Stimulated activated CD4-positive, alpha-beta T cell treated with anti-CD3 and anti-CD28 coated beads, Interleukin-2, amount 100 ng/mL, for 24 hours (primary cell): ENCODE measurements at places on chromosomes 5 and 9.
A peak's percentile ranks its signal among the peaks of the same experiment; 100 is the strongest.

- peak; percentile 22 for DNase-seq
Measured at GRCh38 chr9:105385381-105385985, 62.4 kb upstream of the FSD1L start.

GRCh38 chr5:106321242-106321641 is 1349.5 kb downstream of the EFNA5 start:
- DNase-seq = no peak

DNA sequence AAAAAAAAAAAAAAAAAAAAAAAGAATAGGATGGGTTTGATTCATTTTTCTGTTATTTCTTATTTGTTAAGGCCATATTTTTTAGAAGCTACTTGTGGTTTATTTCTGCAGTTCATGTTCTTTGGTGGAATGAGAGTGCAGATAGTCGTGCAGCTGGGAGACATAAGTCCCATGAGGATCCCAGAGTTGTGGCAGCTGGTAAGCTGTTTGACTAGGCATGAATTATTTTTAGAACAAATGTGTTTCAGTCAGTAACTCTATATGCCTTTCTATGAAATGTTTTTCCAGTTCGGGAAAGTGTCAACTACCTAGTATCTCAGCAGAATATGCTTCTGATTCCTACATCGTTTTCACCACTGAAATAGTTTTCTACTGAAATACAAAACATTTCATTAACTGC is 5.0 kb upstream of the NIPSNAP3B start:
- DNase-seq = no peak

DNA sequence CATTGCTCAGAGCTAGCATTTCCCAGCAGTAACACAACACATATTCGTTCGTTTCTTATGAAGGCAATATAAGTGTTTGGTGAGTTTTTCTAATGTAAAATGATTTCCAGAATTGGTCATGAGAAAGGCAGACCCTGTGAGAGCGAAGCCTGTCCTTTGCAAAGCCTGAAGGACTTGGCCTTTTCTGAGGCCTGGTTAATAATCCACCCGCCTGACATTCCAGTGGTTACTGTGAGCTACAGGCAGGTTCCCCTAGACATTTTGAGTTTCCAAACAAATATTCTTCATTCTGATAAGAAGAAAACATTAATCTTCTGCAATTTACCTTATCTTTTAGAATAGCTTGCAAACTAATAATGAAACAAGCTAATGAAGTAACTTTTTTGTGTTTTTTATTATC is 38.0 kb downstream of the ADAMTS16 start:
- DNase-seq = no peak

GRCh38 chr9:1658661-1659362 is 356.3 kb upstream of the SMARCA2 start:
- DNase-seq = no peak

DNA sequence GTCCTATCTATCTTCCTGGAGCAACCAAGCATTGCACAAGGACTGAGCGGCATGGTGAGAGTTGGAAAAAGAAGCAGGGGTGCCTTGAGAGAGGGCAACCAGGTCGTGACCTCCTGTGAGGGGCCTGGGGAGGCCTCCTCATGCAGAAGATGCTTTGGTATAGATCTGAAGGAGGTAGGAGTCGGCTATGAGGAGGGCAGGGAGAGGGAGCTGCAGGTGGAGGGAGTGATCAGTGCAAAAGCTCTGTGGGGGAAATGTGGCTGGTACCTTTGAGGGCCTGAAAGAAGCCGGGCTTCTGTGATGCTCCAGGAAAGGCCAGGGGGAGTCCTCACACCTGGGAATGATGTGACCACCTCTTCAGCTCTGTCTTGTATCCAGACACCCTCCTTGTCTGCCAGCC is 3.6 kb upstream of the SLC25A48 start:
- DNase-seq = no peak

DNA sequence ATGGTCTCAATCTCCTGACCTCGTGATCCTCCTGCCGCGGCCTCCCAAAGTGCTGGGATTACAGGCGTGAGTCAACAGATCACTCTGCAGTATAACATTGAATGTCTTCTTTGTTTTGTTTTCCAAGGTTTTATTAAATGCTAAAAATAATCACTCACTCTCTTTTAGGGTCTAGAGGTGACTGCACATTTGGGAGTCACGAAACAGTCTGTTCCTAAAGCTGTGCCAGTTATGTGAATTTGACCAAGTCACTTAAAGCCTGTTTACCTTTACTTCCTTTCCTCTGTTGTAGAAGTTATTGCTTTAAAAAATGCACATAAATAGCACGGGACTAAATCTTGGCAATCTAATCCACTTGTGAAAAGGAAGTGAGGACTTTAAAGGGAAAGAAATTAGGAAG is 304.9 kb upstream of the PTGER4 start:
- no peak for DNase-seq

DNA sequence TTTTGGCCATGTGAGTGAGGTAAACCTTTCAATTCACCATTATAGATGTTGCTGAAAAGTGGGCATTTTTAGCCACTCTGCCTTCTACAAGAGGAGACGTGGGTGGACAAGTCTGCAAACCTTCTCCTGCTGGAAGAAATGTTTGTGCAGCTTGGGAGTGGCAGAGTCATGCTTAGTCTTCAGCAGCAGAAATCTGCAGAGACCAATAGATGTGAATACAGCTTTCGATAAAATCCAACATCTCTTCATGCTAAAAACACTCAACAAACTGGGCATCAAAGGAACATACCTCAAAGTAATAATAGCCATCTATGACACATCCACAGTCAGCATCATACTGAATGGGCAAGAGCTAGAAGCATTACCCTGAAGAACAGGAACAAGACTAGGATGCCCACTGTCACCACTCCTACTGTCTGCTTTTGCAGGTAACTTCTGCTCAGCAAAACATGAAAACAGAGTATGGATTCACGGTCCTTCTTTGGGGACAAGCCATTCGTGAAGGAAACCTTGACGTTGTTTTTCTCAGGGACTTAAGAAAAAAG is 91.3 kb downstream of the RALGPS1 start:
- DNase-seq = no peak

DNA sequence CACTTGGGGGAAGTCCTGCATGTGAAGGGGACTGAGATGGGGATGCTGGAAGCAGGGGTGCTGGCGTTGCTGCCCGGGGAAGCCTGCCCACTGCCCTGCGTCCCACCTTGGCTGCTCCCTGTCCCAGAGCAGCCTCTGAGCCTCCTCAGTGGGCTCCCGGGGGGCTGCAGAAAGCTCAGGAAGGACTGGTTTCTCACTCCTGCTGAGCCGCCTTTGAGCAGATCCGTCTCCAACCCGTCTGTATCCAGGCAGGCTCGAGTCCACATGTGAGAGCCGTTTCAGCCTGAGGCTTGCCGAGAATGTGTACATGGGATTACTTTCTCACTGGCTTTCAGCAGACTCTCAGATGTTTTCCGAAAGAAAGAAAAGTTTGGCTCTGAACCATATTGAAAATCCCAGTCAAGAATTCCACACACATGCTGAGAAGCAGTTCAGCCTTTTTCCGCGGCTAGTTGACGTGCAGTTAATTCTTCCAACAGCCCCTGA is 95.3 kb upstream of the COL5A1 start:
- DNase-seq = no peak

GRCh38 chr9:130172858-130173665 is 858 bp downstream of the NCS1 start:
- peak; percentile 53 for DNase-seq

DNA sequence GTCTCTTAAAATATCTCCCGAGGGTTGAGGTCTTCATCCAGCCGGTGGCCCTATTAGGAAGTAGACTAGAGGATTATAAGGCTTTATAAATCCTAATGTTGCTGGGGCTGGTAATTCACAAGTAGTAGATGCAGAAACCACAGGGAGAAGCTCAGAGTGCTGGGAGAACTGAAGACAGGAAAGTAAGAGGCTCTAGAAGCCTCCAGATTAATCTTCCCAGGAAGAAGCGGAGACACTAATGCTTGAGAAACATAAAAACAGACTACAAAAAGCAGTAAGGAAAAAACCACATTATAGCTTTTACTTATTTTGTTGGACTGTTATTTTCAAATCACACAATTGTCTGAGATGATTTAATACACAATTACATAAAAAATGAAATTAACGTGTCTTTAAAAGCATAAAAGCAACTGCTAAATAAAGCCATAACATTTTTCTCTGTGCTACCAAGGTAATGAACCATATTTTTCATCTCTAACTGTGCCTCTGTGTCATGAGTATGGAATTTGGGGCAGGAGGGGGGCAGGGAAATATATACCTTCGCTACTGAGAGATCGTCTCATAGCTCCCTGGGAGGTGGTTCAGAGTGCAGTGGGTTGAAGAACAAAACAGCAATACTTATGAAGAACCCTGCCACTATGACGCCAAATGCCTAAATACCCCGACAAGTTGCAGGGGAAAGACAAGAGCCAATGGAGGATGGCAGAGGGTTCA is 806.2 kb upstream of the WWC1 start:
- no peak for DNase-seq

GRCh38 chr9:36939655-36940499 is 94.2 kb downstream of the PAX5 start:
- DNase-seq = no peak

DNA sequence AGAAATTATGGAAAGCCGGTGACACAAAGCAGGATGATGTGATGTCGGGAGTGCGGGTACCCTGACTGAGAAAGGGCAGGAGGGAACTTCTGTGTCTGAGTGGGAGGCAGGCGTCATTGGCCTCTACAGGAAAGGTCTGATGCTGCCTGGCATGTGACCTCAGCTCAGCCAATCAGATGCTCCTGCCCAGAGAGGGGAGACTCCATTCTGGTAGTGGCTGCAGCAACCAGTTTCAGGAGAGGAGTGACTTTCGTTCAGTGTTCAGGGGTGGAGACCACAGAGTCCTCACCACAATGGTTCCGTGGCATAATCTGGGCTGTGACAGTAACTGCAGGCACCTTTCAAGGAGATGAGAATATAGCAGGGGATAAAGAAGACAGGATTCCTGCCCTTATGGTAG is 6.7 kb upstream of the SFXN1 start:
- peak; percentile 43 for DNase-seq

GRCh38 chr9:91522481-91522880 is 98.8 kb upstream of the NFIL3 start:
- no peak for DNase-seq

DNA sequence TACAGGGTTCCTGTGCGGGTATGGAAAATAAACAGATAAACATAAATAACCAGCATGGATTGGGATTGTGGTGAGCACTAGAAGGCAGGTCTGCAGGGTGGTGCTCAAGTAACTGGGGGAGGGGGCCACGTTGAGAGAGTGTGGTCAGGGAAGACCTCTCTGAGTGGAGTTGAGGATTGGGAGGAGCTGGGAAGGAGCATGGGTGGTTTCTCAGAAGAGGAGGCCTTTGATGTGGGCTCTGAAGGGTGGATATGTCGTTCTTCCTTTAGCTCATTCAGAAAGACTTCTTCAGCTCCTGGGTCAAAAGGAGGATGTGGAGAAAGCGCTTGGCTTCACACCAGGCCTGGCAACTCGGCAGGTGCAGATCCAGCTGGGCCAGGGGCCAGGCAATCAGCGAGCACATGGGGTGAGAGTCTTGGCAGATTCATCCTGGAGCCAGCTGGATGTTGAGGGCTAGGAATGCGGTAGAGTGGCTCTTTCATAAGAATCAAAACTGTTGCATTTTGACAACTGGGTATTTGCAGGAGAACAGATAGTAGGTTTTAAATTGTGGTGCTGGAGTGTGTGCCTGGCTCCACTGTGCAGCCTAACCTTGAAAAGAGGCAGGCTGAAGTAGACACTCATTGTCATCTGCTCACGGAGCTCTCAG is 71.7 kb downstream of the PCSK5 start:
- no peak for DNase-seq

- DNase-seq = no peak
Measured at GRCh38 chr5:3099526-3099925, 348.0 kb upstream of the IRX2 start.
